Activated CD8-positive, alpha-beta T cell treated with anti-CD3 and anti-CD28 coated beads for 36 hours (primary cell): ENCODE measurements at places on chromosomes 1 and 21. TPM values are rescaled to one million over a fixed set of nuclear protein-coding genes. Genes with fewer than 3 reads are reported as not detected.

Gene POU3F1
- total RNA-seq: 0.16 TPM

Gene PLEKHA6
- total RNA-seq: 3.0 TPM

Gene SOX13
- total RNA-seq: 1.7 TPM

Gene LRRC8C
- total RNA-seq: 37.4 TPM

Gene CFAP74
- 0.41 TPM for total RNA-seq

Gene IGSF9
- total RNA-seq: 0.07 TPM

Gene FGR
- total RNA-seq: 0.51 TPM

Gene FCRL2
- total RNA-seq: not detected

Gene DHDDS
- 33.3 TPM for total RNA-seq

Gene NDUFS5
- total RNA-seq: 178 TPM

Gene CLCNKA
- total RNA-seq: not detected

Gene HCRTR1
- not detected for total RNA-seq
